ENCODE measurements at places on chromosomes 12 and 14.

DNA sequence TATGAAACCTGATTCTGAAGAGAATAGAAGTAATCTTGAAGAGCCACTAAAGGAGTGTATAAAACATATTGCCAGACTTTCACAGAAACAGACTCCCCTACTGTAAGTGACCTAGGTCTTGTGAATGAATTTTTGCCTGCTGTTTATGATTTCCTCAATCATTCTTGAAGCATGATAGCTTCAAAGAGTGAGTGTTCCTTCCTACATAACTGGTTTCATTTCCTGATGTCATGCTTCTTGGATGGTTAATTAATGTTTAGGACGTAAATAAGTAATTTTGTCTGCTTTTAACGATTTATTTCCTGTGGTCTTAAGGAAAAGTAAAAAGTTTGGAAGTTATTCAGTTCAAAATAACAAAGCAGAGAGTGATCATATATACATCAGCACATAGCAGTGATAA is 129.8 kb downstream of the PIK3C2G start:
- DNase-seq: no peak

DNA sequence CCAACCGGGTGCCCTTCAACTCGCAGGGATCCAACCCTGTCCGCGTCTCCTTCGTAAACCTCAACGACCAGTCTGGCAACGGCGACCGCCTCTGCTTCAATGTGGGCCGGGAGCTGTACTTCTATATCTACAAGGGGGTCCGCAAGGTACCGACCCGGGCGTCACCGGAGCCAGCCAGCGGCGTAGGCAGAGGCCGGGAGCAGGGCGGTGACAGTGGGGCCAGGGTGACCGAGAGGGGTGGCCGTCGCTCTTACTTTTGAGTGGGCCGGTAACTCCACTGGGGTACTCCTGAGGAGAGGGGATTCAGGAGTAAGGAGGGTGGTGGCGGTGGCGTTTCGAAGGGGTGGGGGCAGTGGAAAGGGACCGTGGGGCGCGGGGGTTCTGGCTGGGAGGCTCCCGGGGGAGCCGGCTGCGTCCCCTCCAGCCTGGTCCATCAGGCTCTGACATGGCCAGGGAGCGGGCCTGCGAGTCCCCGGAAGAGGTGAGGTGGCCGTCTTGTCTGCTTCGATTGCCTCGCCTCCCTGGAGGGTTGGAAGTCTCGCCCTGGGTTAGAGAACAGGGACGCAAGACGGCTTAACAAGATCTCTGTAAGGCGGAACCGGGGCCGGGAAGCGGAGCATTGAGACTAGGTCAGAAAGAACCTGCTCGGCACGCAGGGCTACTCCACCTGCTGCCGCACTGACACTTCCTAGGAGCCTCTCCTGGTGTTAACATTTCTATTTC is 491 bp downstream of the WDR20 start:
- DNase-seq: no peak

DNA sequence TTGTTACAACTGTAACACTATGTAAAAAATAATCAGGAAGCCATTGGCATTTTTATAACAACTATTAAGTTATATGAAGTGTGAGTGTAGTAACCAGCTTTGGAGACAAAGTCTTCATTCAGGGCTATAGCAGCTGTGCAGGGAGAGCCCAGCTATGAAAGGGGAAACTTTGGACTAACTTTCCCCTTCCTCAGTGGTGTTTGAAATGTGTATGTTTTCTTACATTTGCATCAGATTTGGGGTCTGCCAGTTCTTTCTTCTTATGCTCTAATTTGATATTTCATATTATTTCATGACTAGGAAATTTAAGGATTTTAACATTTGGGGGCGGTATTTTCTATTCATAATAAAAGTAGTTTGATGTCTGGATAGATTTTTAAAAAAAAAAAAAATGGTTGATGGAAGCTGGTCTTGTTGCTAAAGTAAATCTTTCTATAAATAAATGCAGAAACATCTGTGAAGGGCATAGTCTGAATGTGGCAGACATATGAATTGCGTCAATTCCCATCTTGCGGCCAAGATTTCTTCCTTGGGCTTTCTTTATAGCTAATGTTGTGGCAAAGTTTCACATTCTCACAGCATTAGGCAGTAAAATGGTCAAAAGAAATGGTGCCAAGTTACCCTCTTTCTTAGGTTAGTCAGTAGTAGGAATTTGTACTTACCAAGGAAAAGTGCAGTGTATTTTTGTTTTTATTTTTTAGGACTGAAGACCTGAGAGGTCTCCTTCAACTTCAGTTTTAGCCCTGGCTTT is 35.6 kb downstream of the RASSF8 start:
- DNase-seq: no peak

DNA sequence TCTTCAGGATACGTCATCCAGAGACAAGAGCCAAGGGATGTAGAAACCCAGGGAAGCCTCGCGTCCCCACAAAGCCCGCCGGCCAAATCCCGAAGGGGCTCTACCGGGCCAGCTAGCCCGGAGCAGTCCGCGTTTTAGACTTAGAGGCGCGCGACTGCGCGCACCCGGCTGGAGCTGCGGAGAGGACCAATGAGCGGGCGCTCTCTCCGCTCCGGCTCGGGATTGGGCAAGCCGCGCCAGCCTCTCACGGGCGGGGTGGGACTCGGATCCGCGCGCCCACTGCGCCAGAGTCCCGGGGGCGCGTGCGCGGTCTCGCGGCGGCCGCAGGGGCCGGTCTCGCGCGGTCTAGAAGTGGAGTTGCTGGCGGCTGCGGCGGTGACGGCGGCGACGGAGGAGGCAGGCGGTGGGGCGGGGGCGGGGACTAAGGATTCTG is 241 bp upstream of the PALS1 start:
- peak; percentile 85 for DNase-seq

- no peak for DNase-seq
Measured at GRCh38 chr14:22985894-22986507, 3.6 kb upstream of the AJUBA start.

DNA sequence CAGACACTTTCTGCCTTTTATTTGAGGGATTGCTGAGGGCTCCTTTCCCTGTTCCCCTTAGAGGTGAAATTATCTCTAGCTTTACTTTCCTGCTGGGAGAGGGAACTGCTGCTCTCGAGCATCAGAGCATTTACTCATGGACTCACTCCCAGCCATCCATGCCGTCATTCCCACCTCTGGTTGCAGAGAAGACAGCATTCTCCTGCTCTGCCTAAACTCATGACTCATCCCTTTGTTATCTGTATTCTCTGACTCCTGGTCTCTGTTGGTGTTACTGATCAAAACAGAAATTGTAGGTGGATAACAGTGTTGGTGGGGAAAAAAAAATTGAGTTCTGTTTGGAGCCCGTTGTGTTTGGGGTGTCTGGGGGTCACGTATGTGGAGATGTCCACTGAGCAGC is 159.3 kb downstream of the TTC8 start:
- no peak for DNase-seq

GRCh38 chr14:20803223-20803622 is 579 bp upstream of the RNASE1 start:
- DNase-seq: no peak

DNA sequence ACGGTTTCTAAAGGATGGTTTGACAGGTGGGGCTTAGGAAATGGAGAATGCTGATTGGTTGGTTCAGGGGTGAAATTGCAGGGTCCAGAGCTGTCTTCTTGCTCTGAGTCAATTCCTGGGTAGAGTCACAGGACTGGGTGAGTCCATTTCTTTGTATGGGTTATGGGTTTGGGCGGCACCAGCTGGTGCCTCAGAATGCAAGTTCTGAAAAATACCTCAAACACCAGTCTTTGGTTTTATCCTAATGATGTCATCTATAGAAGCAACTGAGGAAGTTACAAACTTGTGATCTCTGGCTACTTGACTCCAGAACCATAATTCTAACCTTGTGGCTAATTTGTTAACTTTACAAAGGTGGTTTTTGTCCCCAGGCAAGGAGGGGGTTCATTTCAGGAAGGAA is 47.6 kb upstream of the EIF5 start:
- DNase-seq: no peak

DNA sequence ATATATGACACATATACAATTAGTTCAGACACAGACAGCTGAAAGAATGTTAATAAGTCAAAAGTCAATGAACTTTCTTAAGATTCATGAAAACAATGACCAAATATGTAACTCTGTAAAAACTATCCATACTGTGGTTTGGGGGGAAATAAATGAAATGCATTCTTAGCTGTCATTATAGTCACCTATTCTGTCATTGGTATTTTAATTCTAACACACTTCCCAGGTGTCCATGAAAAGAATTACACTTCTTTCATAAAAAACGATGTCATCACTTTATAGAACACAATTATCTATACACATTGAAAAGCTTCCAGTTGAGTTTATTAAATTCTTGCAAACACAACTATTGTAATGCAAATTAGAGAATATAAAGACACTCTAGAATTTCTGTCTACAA is 35.8 kb downstream of the PPFIA2 start:
- no peak for DNase-seq

DNA sequence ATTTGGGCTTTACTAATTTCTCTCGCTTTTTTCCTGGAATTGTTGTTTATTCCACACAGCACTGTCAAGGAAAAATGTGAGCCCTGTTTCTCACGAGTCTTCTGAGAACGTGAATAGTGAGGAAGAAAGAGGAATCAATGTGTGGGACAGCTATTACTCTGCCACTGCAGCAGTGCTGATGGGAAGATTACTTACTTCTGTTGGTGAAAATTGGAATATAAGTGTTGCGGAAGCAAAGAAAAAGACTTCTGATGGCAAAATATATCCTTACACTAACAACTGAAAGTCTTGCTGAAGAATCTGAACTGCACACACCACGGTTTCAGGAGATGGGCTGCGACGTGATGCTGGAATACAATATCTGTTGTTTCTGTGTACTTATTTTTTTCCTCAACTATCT is 884.2 kb downstream of the AACS start:
- no peak for DNase-seq

GRCh38 chr12:39846304-39846703 is 226.7 kb upstream of the ABCD2 start:
- DNase-seq: no peak

DNA sequence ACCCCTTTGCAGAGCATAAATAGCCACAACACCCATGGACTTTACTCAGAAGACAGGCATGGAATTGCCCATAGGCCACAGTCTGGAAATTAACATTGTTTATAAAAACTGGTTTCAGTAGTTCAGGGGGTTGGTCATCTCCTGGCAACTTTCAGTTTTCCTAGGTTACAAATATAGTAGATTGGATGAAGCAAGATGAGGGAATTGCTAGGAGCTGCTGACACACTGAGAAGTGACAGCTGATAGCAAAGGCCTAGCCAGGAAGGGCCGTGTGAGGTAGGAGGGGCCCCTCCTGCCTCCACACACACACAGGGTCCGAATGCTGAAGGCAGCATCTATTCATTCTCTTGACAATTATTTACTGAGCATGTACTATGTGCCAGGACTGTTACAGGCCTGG is 8.3 kb downstream of the GALNT16 start:
- DNase-seq: no peak

DNA sequence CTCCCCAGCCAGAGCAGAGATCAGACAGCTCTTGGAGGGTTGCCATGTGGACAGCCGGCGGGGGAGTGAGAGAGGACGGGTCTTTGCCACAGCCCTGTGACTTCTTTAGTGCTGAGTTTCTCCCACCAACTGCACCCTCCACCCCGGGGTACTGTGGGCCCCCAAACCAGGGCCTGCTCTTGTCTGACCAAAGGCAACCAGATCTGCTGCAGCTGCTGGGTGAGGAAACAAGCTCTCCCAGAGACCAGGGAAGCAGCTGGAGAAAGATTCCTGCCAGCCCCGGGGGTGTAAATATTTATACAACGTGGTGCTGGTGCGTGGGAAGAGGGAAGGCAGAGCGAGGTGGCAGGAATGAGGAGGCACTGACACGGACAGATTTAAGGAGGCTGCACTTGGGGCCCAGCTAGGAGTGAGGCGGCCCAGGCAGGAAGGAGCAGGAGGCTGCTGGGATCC is 14.3 kb upstream of the ZFP36L1 start:
- DNase-seq: no peak

DNA sequence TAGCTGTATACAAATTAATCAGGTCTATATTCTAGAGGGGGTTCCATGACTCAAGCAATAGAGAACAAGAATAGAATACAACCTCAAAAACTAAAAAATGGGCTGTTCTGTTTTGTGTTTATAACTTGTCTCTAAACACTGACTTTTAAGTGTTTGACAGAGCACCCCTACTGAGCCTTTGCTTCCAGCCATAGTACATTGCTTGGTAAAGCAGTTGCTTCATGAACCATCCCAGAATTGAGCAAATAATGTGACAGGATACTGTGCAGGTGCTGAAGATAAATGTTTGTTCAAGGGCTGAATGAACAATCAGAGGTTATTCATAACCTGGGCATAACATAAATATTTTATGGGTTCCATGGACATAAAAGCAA is 11.5 kb downstream of the SPTSSA start:
- DNase-seq: no peak

DNA sequence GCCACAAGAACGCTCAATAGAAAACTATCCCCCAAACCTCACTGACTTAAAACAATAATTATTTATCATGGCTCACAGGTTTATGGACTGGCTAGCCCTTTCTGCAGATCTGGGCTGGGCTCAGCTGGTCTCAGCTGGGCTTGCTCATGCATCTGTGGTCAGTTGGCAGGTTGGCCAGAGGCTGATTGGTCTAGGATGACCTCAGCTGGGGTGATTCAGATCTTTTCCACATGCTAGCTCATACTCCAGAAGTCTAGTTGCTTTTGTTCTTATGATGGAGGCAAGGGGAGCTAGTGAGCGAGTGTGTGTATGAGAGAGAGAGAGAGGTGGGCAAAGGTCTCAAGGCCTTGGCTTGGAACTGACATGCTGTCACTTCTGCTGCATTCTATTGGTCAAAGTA is 181.2 kb upstream of the NRXN3 start:
- no peak for DNase-seq

GRCh38 chr14:33040372-33041140 is 101.9 kb downstream of the NPAS3 start:
- DNase-seq: no peak

- DNase-seq: no peak
Measured at GRCh38 chr12:109492371-109492770, 14.9 kb downstream of the UBE3B start.

DNA sequence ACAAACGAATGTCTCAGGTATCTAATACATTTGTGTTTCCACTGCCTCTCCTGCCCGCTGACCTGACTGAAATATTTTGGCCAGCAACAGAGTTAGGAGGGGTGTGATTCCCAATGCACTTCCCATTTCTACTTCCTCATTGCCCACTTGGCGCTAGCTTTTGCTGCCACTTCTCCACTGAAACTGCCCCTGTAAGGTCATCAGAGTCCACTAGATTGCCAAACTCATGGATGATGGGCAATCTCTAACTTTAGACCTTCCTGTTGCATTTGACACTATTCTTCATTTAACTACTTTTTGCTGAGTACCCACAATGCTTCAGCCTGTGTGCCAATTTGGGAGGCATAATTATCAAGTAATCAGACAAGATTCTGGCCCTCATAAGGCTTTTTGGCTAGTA is 40.8 kb downstream of the GPR65 start:
- DNase-seq: no peak

Measured in stimulated activated CD8-positive, alpha-beta memory T cell treated with anti-CD3 and anti-CD28 coated beads, Interleukin-7, amount 100 ng/mL, for 1 hour (primary cell).